ENCODE measurements at places on chromosomes 6 and 20.

DNA sequence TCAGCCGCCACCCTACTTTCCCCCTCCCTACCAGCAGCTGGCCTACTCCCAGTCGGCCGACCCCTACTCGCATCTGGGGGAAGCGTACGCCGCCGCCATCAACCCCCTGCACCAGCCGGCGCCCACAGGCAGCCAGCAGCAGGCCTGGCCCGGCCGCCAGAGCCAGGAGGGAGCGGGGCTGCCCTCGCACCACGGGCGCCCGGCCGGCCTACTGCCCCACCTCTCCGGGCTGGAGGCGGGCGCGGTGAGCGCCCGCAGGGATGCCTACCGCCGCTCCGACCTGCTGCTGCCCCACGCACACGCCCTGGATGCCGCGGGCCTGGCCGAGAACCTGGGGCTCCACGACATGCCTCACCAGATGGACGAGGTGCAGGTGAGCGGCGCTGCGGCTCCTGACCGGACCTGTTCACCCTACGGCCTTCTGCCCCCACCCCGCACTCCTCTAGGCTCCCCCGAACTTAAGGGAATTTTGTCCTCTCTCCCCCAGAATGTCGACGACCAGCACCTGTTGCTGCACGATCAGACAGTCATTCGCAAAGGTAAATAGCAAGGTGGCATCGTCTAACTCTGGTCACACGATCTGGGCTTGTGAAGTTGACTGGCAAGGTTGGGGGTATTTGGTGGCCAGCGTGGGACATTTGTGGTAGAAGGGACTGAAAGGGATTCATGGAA lies 2.3 kb downstream of the TFAP2C start:
- DNase-seq = no peak

DNA sequence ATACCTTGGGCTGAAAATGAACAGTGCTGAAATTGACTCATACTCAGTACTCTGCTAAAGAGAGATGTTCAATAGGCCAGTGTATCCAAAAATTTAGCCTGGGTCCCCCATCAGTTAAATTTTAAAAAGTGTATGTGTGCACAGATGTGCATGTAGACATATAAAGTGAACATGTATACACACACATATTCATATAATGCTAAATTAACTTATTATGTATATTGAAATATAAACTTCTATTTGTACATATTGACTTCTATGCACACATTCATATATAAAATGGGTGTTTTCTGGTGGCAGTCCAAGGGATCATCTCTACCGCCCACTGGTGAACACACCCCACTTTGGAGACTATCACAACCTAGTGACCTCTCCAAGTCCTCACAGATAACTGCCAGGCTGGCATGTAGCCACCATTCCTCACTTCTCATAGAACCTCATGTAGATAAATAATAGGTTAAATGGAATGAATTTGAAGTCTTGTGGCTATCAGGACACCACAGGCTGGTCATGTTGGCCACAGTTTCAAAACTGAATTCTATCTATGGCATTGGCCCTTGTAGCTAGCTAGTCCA lies 8.8 kb downstream of the SLC22A16 start:
- DNase-seq = no peak

- DNase-seq = no peak
Observed at GRCh38 chr6:5128351-5128750, 43.2 kb downstream of the PPP1R3G start.

DNA sequence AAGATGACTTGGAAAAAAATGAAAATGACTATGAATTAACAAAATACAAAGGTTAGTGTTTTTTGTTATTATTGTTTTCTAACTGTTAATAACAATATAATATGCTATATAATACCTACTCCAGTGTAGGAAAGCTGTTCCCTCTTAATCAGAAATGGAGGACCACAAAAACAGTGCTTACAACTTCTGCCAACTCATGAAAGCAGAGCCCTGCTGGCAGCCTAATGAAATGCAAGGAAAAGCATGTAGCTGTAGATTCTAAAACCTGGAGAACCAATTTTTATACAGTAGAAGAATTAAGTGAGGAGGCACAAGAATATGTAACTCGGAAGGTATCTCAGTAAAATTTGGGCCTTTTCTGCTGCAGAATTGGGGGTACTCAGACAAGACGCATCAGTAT lies 29.4 kb downstream of the PHIP start:
- DNase-seq = no peak

Measured in NCI-H1436 (cell line).